ENCODE measurements at places on chromosomes 7 and 10.

- DNase-seq, result no peak
Measured at GRCh38 chr7:152137476-152138025, 112.1 kb downstream of the GALNT11 start.

DNA sequence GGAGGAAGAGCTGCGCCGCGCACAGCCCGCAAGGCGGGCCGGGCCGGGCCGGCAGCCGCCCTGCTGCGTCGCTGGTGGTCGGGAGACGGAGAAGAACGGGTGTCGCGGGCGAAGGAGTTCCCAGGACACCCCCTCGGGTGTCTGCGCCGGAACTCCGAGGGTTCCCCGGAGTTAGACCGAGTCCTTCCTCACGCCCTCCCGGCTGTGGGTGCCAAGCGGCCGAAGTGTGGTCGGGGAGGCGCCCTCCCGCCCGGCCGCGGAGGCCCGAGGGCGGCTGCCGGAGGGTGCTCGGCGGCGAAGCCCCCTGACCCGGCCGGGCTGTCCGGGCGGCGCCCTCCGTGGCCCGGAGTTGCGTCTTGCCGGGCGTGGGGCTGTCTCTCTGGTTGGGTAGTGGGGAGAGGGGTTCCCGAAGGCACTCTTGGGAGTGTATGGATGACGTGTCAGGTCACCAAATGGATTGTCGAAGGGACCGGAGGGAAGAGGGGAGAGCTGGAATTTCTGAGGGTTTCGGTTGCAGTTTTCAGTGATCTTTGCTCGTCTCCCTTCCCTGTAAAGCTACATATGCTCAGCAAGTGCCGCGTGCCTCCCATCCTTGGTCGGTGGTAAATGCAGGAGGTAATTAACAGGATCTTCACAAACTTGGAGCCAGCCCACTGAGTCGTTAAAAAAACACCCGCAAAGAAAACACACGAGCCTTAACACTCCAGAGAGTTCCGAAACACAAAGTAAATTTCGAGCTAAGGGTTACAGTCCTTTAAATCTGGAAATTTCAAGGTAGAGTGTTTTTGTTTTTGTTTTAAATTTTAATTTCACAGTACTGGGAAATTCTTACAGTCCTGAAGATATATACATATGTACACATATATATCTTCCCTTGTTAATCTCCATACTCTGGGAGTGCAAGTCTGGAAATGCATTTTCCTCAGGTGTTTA lies 871 bp downstream of the ST7 start:
- peak; percentile 66 for DNase-seq

GRCh38 chr7:112487457-112488263 lies 6.9 kb downstream of the LSMEM1 start:
- no peak for DNase-seq

DNA sequence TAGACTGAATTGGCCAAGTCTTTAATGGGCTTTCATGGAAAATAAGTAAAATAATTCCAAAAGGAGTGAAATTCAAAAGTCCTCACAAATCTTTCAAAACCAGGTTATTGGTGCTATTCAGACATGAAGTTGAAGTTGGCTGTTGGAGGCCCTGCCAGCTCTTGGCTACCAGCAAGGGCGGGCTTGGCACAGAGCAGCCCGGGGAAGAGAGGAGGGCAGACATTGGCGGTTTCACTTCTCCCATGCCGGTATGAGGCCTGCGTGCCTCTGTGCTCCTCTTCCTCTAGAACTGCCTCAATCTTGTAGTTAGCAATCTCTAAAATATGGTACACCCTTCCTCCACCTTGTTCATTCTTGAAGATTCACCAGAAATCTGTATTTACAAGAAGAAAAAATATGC lies 16.4 kb upstream of the NPS start:
- no peak for DNase-seq

DNA sequence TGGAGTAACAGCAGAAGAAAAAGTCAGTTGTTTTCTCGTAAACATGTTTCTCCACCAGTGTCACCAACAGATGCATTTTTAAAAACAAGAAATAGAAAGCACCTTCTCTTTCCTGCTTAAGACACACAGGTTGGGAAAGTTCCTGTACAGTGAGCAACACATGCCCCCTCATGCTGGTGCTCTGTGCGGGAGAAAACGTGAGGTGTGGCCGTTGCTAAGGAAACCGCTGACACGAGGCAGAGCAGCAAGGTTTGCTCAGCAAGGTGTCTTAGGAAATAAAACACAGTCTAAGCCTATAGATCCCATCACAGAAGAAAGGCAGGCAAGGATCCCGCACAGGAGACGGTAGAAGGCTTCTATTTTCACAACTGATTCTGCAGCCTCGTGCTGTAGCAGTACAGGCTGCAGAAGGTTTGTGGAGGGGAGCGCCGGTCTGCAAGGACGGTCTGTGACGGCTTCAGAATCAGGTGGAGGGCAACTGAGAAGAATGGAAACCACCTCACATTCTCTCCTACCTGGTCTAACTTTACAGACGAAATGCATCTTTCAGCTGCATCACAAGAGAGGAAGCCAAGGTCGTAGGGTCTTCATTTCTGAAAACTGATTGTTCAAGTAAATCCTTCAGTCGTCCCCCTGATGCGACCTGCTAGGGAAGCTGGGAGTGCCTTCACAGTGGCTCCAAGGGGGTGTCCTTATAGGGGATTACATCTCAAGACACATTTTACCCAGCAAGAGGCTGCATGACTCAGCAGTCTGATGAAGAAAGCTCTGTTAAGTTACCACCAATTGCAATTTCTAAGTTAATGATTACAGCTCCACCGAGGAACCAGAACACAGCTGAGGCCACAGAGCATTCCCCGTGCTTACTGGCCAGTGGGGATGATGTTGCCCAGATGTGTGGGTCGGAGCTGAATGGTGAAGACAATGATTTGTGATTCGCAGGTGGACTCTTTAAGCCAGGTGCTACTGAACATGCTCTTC lies 150.7 kb upstream of the KLF14 start:
- no peak for DNase-seq

GRCh38 chr7:155956977-155957376 lies 144.7 kb upstream of the SHH start:
- no peak for DNase-seq

DNA sequence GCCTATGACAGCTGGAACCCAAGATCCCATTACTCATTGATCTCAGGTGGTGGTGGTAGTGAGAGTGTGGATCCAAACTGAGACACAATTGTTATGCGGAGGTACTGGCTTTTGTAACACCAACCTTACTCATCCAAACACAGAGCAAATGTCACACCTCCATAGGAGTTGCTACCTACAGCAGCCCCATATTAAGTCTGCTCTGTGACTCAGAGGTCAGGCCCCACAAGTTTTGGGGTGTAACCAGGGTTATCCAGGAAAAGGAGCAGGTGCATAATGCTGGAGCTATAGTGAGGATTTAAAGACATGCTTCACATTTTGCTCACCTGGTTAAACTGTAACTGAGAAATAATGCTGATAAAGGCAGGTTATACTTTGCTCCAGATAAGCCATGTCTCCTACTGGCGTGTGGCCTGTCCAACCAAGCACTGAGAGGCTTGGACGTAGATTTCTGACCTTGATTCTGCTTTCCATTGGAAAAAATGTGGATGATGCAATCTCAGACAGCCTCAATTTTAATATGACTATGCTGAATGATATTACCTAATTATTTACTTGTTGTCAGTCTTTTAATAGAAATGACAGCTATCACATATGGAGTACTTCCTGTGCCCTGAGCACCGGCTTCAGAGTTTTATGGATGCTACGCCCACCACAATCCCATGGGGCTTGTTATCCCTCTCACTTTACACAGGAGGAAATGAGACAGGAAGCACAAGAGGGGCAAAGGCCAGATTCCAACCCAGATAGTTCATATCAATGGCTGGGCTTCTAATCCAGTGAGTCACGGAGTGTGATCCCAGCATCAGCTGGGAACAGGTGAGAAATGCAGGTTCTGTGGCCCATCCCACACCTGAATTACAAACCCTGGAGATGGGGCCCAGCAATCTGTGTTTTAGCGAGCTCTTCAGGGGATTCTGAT lies 181.3 kb downstream of the CHN2 start:
- DNase-seq, result peak; percentile 15

GRCh38 chr7:33191340-33191739 lies 62.0 kb downstream of the BBS9 start:
- no peak for DNase-seq

- DNase-seq, result no peak
Measured at GRCh38 chr10:132964231-132964630, 21.9 kb upstream of the CFAP46 start.

DNA sequence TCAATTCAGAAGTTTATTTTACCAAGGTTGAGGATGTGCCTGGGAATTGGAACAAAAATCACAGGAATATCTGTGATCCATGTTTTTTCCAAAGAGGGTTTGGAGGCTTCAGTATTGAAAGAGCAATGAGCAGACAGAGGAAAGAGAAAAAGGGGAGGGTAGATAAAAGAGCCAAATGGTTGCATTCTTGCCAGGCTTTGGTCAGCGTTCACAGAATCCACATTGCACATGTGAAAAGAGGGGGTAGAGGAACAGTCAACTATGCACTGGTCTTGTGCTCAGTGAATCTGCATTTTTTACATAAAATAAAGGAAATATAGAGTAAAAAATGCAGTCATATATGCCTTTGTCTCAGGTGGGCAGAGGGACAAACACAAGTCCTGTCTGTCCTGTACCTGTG lies 20.6 kb upstream of the ERCC6 start:
- no peak for DNase-seq

DNA sequence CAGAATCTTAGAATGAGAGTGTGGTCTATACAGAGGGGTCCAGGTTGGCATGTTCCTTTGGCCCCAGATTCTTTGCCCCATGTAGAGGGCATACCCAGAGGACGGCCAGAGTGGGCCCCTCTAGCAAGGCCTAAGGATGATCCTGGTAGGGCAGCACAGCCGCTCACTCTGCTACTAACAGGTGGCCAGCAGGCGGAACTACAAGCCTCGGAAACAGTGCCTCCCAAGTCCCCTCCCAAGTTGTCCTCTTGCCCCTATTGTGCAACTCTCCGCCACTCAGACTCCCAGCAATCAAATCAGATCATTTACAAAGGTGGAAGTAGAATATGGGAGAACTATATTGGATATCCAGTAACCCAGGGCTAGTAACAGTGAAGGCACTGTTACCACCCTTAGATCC lies 107.4 kb downstream of the STRA8 start:
- DNase-seq, result no peak

- DNase-seq, result no peak
Measured at GRCh38 chr7:98286701-98287485, 5.4 kb downstream of the BRI3 start.

DNA sequence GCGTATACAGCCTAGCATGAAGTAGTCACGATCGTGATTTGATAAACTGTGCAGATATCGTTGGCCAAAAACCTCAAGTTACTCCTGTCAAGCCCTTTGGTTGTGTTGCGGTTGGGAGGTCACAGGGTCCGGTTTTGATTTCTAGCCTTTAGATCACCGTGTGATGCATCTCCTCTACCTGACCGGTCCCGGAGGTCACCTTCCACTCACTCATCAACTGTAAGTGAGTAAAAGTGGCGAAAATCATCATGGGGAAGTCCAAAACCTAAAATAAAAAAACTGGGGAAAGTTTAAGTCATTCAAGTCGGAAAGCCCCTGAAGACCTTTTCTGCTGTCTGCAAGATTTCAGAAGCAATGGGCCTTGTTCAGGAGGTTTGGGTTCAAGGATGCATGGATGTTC lies 62.8 kb downstream of the ADARB2 start:
- no peak for DNase-seq

DNA sequence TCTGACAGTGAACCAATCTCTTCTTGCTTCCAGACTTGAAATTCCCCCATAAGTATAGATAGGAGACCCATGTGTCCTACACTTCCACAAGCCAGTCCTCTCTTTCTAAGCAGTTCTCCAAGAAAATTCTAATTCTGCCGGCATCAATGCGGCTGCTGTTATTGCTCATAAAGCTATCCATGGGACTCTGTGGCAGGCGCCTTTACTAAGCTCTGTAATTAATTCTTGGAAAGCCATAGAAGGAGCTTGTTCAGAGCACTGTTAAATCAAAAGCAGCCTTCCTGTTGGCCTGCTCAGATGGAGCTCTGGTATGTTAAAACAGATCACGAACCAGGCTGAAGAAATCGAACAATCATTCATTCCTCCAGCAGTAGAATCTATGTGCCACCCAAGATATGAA lies 244.3 kb upstream of the NFE2L3 start:
- DNase-seq, result no peak
